Suppressor macrophage treated with lipopolysaccharide for 1 hour (primary cell): ENCODE measurements at places on chromosomes 3 and 15.

GRCh38 chr3:16452261-16452660, 61.2 kb downstream of the RFTN1 start:
- DNase-seq = no peak

- no peak for DNase-seq
These were observed 65.8 kb upstream of the TNFAIP8L3 start for GRCh38 chr15:51160484-51160883.

GRCh38 chr3:190811775-190812480, 50.6 kb downstream of the GMNC start:
- peak; percentile 66 for DNase-seq

DNA sequence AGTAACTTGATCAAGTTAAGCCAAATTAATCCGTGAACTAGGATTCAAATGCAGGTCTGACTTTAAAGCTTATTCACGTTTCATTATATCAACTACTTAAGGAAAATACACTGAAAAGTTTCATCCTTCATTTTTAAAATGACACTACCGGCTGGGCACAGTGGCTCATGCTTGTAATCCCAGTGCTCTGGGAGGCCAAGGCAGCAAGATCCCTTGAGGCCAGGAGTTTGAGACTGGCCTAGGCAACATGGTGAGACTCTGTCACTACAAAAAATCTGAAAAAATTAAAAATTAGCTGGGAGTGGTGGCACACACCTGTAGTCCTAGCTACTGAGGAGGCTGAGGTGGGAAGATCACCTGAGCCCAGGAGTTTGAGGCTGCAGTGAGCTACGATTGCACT, 3.7 kb downstream of the RUBCN start:
- no peak for DNase-seq

GRCh38 chr15:70539912-70540530, 223.3 kb downstream of the UACA start:
- no peak for DNase-seq

GRCh38 chr15:60563539-60564404, 84.8 kb upstream of the ICE2 start:
- DNase-seq = no peak

GRCh38 chr15:66963710-66964109, 101.7 kb upstream of the SMAD3 start:
- DNase-seq = peak; percentile 74

DNA sequence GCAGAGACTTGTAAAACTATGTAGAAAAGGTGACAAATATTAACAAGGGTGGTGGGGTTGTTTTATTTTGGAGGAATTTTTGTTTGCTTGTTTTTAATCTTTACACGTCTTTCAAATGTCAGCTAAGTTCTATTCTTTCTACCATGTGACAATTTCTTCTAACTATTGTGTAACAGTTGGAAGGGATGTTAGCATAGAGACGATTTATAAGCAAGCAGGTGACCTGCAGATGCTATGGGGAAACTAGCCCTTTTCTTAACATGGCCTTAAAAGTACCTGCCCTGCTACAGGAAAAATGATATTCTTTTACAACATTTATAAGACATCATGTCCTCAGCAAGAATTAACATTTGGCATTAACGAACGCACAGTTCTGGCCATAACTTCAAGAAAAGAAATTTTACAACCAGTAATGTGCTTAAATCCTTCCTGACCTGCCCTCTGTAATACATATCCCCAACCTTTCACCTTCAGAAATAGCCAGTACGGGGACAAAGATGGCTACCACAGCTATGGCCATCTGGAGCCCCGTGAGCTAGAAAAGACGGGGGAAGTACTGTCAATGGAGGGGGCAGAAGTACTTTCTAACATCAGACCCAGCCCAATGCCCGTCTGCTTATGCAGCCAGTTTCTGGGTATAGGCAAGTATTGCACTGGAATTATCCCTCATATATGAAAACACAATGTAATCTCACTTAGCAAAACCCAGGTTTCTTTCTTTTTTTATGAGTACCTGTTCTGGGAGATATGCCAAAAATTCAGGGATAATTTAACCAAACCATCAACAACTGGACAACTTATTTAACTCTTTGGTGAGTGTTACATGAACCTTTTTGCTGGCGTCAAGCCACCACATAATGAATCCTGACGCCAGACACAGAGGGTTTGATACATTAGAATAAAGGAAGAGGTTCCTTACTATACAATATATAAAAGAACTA, 67.7 kb upstream of the NR2F2 start:
- no peak for DNase-seq

GRCh38 chr15:59256482-59256881, 49.8 kb downstream of the LDHAL6B start:
- no peak for DNase-seq

DNA sequence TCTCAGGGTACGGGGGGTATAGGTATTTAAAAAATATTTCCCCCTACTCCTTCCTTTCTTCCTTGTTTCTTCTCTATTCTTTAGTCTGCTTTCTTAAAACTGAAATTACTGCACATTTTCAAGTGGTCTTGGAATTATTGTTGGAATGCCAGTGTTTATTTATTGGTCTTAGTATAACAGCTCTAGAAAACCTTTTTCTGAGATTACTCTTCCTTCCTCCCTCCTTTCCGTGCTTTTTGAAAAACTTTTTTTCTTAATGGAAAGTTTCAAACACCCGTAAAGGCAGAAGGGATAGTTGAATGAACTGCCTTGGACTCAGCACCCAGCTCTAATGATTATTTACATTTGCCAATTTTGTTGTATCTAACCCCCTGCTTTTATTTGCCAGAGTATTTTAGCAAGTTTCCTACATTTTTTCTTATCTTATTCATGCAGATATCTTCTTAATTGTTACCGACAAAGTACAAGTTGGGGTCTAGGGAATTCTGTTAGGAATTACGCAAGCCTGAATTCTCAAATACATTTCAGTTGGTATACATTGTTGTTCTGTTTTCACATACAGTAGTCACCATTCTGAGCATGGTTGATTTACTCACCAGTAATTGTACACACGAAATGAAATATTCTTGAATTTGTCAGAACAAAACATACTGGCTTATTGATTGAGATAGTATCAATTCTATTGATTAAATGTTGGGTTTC, 36.2 kb downstream of the KAT2B start:
- no peak for DNase-seq

GRCh38 chr15:42150219-42150970, 6.0 kb downstream of the PLA2G4F start:
- DNase-seq = no peak

DNA sequence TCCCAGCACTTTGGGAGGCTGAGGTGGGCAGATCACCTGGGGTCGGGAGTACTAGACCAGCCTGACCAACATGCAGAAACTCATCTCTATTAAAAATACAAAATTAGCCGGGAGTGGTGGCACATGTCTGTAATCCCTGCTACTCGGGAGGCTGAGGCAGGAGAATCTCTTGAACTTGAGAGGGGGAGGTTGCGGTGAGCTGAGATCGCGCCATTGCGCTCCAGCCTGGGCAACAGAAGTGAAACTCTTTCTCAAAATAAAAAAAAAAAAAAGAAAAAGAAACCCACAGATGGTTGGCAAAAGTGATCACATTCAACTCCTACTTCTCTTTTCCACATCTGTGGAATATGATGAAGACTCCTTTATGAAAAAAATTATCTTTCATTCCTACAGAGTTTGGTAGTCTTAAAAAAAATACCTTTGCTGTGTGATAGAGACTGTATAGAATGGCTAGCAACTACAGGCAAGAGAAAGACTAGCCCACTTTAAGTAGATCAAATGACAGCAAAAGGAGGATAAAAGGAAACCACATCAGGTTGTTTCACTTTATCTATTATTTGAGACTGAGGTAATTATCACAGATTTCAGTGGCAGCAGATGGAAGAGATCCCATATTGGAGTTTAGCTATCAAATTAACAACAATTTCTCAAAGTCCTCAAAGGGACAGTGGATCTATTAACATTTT, 172.9 kb upstream of the TSPAN3 start:
- peak; percentile 15 for DNase-seq

GRCh38 chr3:65377637-65378036, 661.1 kb downstream of the MAGI1 start:
- DNase-seq = no peak

GRCh38 chr3:105572501-105572900, 205.8 kb downstream of the ALCAM start:
- DNase-seq = no peak

GRCh38 chr3:65028024-65028423, 340.2 kb upstream of the ADAMTS9 start:
- no peak for DNase-seq

GRCh38 chr3:32705232-32705631, 20.2 kb downstream of the CNOT10 start:
- no peak for DNase-seq

DNA sequence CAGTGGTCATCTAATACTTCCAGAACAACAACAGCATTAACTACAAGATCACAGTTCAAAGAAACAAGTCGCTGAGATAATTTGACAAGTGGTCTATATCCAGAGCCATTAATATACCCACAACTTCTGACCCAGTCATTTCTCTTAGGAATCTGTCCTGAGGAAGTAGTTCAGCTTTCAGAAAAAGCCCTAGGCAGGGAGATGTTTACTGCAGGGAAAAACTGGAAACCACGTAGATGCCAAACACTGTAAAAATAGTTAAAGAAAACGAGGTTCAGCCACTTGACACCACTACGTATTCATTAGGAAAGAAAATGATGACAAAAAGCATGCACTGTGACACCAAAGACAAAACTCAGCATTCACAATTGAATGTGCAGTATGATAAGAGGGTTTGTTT, 22.3 kb upstream of the CDCP1 start:
- DNase-seq = peak; percentile 43

- no peak for DNase-seq
These were observed 242.4 kb downstream of the KCNMB2 start for GRCh38 chr3:178778589-178778988.

- peak; percentile 78 for DNase-seq
These were observed 23.3 kb downstream of the SLC6A6 start for GRCh38 chr3:14425581-14426304.

- DNase-seq = no peak
These were observed 23.3 kb downstream of the CTSH start for GRCh38 chr15:78921517-78921916.

DNA sequence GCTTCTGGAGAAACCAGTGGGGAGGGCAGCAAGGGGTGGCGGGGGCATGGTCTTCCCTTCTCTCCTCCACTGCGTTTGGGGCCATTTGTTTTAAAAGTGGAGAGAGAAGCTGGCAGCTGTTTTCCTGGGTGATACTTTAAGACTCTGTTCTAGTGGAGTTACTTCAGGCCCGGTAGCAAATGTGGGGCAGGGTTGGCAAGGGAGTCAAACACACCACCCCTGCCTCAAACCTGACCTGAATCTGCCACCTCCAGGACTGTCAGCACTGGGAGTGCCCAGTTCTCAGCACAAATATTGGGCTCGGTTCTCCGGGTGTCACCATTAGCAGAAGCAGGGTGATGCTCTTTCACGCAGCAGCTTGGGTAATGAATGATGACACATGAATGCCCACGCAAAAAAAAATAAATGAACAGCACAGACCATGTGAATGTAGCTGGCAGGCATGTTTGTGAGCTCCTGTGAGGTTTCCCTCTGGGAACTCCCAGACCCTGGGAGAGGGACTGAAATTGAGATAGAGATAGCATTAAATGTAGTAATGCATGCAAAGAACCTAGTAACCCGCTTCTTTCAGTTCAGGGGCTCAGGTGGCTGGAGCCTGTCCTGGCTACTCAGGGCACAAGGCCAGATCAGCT, 424.0 kb downstream of the MCTP2 start:
- no peak for DNase-seq
